Stimulated activated CD8-positive, alpha-beta memory T cell treated with anti-CD3 and anti-CD28 coated beads, Interleukin-7, amount 100 ng/mL, for 24 hours (primary cell): ENCODE measurements at places on chromosomes 5 and 9.

DNA sequence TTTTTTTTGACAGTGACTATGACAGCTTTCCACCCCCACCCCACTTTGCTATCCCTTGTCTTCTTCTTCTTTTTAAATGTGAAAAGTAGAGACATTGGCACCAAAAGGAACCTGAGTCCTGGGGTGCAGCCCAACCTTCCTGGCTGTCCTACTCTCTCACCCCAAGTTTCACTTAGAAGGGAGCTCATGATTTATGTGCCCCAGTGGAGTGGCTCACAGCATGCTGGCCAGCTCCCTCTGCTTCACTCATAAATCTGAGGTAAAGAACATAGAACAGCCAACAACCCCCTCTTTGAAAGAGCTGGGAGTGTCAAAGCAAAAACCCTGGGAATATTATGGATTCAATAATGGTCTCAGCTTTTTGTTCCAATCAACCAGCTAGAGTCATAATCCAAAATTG is 196.3 kb upstream of the DAPK1 start:
- DNase-seq: no peak

- DNase-seq: no peak
These were observed 285.1 kb upstream of the CDH6 start for GRCh38 chr5:30908356-30908755.

DNA sequence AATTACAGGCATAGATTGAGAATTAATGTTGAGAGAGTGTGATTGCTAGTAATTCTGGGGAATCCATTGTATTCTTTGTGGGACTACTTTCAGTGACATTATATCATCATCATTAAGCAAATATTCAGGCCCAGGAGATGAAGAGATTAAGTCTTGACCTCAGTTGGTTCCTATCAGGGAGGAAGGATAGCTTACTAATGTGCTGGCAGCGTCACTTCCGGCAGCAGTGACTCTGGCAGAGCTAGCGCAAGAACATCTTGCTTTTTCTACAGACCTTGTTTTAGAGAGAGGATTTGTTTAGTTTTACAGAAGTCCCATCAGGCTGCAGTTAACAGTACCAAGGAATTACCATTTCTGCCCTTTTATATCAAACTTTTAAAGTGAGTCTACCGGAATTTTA is 20.3 kb downstream of the OSTF1 start:
- no peak for DNase-seq

GRCh38 chr5:17907094-17907493 is 272.8 kb downstream of the TAF11L14 start:
- no peak for DNase-seq

DNA sequence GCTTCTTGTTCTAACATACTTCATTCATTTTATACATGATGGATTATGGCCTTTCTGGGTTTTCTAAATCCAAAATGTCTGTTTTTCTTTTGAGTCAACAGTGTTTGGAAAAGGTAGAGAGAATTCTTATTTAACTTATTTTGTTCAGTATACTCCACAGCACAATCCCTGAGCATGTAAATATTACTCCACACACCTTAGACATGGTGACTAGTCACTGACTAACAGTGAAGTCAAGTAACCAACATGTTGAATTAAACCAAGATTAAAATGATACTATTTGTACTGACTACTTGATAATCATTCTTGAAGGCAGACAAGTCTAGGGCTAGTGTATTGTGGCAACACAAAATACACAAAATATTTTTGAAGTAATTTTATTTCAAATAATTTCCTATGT is 55.0 kb downstream of the HAPLN1 start:
- DNase-seq: no peak

- DNase-seq: no peak
These were observed 1.9 kb upstream of the PJA2 start for GRCh38 chr5:109411627-109412026.

GRCh38 chr9:80061940-80062339 is 490.2 kb downstream of the TLE4 start:
- no peak for DNase-seq

DNA sequence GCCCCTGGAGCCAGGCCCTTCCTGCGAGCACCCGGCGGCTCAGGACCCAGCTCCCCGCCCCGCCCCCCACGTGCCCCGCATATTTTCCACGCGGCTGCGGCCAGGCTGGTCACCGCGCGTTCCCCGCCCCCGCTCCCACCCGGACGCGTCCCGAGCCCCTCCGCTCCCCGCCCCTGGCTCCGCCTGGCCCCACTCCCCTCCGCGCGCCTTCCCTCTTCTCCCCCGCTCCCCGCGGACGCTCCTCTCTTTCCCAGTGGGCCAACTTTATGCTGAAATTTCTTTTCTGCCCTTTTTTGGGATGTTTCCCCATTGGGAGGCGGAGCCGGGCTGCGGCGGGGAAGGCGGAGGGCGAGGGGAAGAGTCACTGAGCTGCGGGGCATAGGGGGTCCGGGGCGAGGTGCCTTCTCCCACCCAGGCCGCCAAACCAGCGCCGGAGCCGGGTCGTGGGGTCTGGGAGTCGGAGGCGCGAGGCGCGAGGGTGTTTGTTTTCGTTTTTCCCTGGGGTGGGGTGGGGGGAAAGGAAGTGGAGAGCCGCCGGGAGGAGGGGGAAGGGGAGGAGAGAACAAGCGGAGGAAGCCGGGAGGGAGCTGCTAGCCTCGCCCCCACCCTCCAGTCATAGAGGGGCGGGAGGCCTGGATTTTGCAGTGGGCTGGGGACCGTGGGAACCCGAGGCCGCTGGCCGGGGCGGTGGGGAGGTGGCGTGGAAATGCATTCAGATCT is 1.0 kb upstream of the TPM2 start:
- DNase-seq: no peak

GRCh38 chr9:133574771-133575170 is 34.4 kb downstream of the FAM163B start:
- no peak for DNase-seq

- DNase-seq: no peak
These were observed 8.8 kb upstream of the PRDM6 start for GRCh38 chr5:123080215-123080614.

DNA sequence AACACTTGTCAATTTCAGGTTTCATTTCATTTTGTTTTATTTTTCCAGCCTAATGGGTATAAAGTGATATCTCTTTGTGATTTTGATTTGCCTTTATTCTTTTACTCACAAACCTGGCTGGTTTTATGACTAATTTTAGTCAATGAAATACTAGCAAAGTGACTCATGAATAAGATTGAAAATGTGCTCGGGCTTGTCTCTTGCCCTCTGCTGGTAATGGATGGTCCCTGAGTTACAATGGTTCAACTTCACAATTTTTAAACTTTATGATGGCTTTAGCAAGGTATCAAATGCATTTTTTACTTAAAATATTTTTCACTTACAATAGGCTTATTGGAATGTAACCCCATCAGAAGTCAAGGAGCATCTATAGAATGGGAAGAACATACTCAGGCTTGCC is 431.4 kb upstream of the CCNG1 start:
- no peak for DNase-seq

GRCh38 chr9:33393581-33393980 is 8.8 kb downstream of the AQP7 start:
- no peak for DNase-seq

GRCh38 chr5:130102960-130103359 is 198.7 kb downstream of the CHSY3 start:
- no peak for DNase-seq

GRCh38 chr5:56195016-56195415 is 38.1 kb downstream of the ANKRD55 start:
- no peak for DNase-seq

DNA sequence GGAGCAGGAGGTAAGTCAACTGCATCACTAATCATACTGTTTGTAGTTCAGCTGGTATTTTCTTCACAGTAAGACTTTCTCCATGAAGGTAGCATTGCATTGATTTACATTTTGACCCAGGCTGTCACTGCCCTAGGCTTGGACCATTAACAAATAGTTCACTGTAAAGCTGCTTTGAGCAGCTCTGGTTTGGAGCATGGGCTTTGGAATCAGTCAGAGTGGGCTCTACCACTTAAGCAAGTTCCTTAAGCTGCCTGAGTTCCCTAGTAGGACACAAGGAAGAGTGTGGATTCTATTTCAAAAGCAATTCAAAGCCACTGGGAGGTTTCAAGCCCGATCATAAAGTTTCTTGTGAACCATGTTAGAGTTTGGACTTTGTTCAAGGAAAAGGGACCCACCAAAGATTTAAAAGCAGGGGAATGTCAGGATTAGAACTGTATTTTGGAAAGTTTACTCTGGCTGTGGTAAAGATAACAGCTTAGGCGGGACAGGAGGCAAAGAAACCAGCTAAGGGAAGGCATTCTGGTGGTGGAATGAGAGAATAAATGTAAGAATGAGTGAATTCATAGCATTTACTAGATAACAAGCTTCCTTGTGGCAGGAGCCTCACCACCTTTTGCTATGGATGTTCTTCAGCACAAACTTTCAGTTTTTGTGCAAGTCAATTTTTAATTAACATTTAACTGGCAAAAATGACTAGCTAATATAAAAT is 12.3 kb upstream of the PANK3 start:
- no peak for DNase-seq

DNA sequence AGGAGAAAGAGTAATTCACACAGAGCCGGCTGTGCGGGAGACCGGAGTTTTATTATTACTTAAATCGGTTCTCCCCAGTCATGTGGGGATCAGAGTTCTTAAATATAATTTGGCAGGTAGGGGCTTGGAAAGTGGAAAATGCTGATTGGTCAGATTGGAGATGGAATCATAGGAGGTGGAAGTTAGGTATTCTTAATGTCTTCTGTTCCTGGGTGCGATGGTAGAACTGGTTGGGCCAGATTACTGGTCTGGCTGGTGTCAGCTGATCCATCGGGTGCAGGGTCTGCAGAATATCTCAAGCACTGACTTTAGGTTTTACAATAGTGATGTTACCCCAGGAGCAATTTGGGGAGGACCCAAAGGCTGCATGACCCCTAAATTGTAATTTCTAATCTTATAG is 4.6 kb upstream of the CERCAM start:
- no peak for DNase-seq

GRCh38 chr9:87300915-87301314 is 196.8 kb upstream of the DAPK1 start:
- no peak for DNase-seq

- peak; percentile 59 for DNase-seq
These were observed 6.1 kb upstream of the DPM2 start for GRCh38 chr9:127943731-127944144.

GRCh38 chr9:3434594-3434993 is 91.2 kb downstream of the RFX3 start:
- DNase-seq: no peak

DNA sequence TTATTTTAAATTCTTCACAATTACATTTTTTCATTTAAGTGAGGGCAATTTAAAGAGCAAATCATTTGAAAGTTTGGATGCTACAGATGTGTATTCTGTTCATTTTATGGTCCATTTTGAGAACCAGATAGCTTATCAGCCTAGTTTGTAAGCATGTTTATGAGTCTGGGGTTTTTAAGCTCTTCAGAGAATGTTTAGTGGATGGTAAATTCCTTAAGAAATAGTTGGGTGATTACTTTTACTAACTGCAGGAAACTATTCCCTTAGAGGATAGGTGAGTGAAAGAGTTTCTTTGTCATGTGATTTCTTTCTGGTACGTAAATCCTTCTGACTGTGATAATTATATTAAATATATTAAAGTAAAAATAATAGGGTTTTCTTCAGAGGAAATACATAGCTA is 17.6 kb downstream of the RASGRF2 start:
- no peak for DNase-seq

GRCh38 chr5:148897842-148898241 is 71.4 kb downstream of the ADRB2 start:
- no peak for DNase-seq

DNA sequence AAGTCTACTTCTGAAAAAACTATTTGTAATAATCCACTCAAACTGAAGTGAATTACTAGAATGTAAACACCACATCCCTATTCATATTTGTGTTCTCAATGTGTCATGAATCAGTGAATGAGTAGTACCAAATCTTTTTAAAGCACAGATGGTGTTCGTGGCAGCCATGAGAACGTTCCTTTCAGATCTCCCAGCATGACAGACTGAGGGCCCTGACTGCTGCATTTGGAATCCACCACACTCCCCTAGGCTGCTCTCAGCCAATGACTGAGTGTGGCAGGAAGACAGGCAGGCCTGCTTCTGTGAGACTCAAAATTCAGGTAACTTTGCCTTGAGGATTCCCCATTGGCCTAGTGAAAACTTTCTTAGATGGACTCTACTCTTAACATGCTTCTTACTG is 10.9 kb upstream of the JMY start:
- no peak for DNase-seq

GRCh38 chr5:98504505-98504904 is 269.0 kb upstream of the RGMB start:
- no peak for DNase-seq

- no peak for DNase-seq
These were observed 126.0 kb upstream of the FAM120A start for GRCh38 chr9:93325307-93326035.

- no peak for DNase-seq
These were observed 172.2 kb downstream of the HSD17B3 start for GRCh38 chr9:96129747-96130146.

DNA sequence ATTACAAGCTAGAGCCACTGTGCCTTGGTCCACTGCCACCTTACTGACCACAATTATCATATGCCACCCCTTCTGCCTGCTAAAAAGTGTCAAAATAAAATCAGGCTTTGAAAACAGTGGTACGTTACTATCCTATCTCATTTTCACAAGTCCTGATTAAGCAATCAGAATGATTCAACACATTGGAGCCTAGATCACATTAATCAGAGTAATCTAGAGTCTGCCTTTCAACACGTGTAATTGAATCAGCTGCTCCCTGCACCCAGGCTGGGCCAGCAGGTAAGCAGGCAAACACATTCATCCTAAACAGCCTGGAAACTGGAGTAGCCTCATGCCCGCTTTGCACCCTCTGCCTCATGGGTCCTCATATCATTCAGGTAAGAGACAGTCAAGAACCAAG is 186.2 kb downstream of the DCP2 start:
- no peak for DNase-seq

GRCh38 chr9:95273369-95274022 is 44.0 kb downstream of the FANCC start:
- no peak for DNase-seq

DNA sequence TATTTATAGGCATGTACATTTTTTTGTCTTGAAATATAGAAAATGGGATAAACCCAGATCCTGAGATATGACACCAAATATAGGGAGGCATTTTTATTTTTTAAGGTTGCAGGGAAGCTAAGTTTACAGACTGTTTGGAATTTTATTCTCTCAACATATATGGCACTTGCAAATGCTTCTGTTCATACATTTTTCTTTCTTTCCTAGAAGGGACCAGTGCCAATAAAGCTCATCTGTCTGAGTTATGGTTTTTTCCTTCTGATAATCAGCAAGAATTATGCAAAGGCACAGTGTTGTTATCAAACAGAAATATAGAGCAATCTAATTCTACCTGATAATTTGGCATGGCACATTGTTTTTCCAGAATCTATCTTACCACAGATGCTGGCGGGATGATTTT is 156.9 kb upstream of the GPR151 start:
- DNase-seq: no peak

- no peak for DNase-seq
These were observed 5.3 kb downstream of the ASPN start for GRCh38 chr9:92476962-92477361.

- no peak for DNase-seq
These were observed 10.7 kb downstream of the OGN start for GRCh38 chr9:92393686-92394085.
